ENCODE measurements at places on chromosomes 3 and 15. TPM values are rescaled to one million over a fixed set of nuclear protein-coding genes. Genes with fewer than 3 reads are reported as not detected.

- no peak overlapping the region for H3K4me3 ChIP-seq
- H3K4me1 ChIP-seq: no peaks in the 10 kb centered on the region
- H3K36me3 ChIP-seq: no peaks in the 10 kb centered on the region
- no peak overlapping the region for H3K27ac ChIP-seq
- DNase-seq: no peak
- no peaks in the 10 kb centered on the region for H3K27me3 ChIP-seq
Observed at GRCh38 chr3:169440926-169441325, 222.6 kb downstream of the MECOM start.

DNA sequence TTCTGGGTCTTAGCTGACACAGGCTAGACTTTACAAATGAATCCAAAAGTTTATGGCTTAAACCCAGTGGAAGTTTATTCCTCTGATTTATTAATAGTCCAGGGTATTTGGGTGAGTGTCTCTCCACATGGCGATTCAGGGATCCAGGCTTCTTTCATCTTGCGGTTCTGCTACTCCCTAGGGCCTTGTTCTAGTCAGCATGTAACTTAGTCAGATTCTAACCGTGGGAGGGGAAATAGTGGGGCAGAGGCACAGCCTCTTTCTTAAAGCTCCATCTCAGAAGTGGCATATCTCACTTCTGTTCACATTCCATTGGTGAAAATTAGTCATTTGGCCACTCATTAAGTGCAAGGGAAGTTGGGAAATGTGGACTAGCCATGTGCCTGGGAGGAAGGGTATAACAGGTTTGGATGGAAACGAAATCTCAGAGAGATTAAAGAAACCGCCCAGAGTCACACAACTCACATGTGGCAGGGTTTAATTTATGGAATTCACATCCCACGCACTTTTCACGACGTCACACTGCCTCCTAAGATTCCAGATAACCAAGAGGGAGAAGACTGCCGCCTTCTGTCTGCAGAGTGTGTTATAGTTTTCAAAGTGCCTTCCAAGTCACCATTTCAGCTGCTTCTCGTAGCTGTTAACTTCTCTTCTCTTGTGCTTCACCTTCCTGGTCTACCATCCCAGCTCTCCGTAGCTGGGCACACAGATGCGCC is 11.4 kb upstream of the RASGRF1 start:
- H3K4me1 ChIP-seq: no peaks in the 10 kb centered on the region
- DNase-seq: peak; percentile 11
- H3K4me3 ChIP-seq: no peak overlapping the region
- no peak overlapping the region for H3K27ac ChIP-seq

DNA sequence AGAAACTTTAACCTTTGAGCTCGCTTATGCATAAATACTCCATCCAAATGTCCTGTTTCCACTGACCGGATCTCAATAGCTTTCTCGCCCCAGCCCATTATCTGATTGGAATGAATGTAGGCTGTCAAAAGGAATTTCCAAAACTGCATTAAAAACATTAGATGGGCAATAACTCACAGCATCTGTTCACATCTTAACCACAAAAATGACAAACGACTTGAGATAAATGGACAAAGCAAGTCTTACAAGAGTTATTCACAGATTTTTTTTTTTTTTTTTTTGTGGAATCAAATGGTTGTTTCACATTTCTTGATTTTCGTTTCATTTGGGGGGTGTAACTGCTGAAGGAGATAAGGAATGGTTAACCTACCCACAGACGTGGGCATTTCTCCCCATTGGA is 39.7 kb upstream of the SLC2A2 start:
- no peak overlapping the region for H3K4me3 ChIP-seq
- H3K36me3 ChIP-seq: no peaks in the 10 kb centered on the region
- H3K4me1 ChIP-seq: no peaks in the 10 kb centered on the region
- H3K27me3 ChIP-seq: no peaks in the 10 kb centered on the region

DNA sequence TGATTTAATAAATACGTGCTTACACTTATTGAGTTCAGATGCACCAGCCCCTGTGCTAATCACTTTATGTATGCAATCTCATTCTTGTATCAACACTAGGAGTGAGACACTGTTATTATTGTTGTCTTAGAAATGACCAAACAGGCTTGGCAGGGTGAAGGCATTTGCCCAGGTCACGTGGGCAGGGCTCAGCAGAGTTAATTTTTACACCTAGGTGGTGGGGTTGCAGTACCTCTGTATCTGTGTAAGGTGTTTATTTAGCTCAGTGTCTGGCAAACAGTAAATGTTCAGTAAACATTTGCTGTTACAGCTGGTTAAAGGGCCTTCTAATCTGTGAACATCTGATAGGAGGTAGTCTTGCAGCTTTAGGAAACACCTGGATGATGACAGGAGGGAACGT is 200.0 kb downstream of the CACNA2D3 start:
- H3K36me3 ChIP-seq: no peaks in the 10 kb centered on the region
- DNase-seq: no peak
- no peaks in the 10 kb centered on the region for H3K4me1 ChIP-seq
- H3K4me3 ChIP-seq: no peak overlapping the region
- H3K27me3 ChIP-seq: no peaks in the 10 kb centered on the region
- no peak overlapping the region for H3K27ac ChIP-seq

- no peak for DNase-seq
- no peaks in the 10 kb centered on the region for H3K27me3 ChIP-seq
- H3K4me3 ChIP-seq: no peak overlapping the region
- H3K36me3 ChIP-seq: no peaks in the 10 kb centered on the region
- no peaks in the 10 kb centered on the region for H3K4me1 ChIP-seq
Observed at GRCh38 chr3:50264964-50265485, 3.9 kb upstream of the SEMA3B start.

GRCh38 chr3:111143-112069 is 85.2 kb upstream of the CHL1 start:
- no peaks in the 10 kb centered on the region for H3K27me3 ChIP-seq
- H3K36me3 ChIP-seq: no peaks in the 10 kb centered on the region
- DNase-seq: no peak
- H3K27ac ChIP-seq: no peak overlapping the region

DNA sequence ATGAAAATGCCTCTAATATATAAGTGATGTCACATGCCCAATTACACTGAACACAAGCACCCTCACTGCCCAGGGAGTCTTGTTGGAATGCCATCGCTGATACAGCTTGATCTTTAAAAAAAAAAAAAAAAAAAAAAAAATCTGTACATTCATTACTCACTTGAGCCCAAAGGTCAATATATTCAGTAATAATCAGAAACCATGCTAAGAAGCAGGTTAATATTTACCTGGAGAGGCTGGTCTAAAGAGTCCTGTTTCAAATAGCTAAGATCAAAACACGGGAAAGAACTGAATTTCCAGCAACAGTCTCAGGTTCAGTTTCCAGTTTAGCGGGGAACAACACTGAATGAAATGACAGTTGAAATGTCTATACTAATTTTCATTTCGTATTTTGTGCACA is 109.9 kb downstream of the UACA start:
- no peak overlapping the region for H3K4me3 ChIP-seq
- peaks cover 16% of the 10 kb centered on the region for H3K36me3 ChIP-seq
- no peaks in the 10 kb centered on the region for H3K4me1 ChIP-seq
- no peak for DNase-seq
- H3K27ac ChIP-seq: no peak overlapping the region
- no peaks in the 10 kb centered on the region for H3K27me3 ChIP-seq

GRCh38 chr15:76840830-76841460 is 64.2 kb downstream of the SCAPER start:
- no peaks in the 10 kb centered on the region for H3K4me1 ChIP-seq
- H3K27ac ChIP-seq: no peak overlapping the region
- no peaks in the 10 kb centered on the region for H3K27me3 ChIP-seq
- no peak overlapping the region for H3K4me3 ChIP-seq

DNA sequence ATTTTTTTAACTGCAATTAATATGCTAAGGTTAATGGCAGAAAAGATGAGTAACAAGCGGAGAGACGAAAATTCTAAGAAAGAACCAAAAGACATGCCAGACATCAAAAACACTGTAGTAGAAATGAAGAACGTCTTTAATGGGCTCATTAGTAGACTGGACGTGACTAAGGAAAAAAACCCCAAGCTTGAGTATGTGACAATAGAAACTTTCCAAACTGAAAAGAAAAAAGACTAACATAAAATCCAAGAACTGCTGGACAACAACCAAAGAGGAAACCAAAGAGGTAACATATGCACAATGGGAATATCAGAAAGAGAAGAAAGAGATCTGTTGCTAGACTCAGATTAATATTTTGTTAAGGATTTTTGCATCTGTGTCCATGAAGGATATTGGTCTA is 94.6 kb upstream of the SETMAR start:
- H3K4me3 ChIP-seq: no peak overlapping the region
- no peaks in the 10 kb centered on the region for H3K4me1 ChIP-seq
- no peaks in the 10 kb centered on the region for H3K27me3 ChIP-seq
- no peak for DNase-seq

- no peaks in the 10 kb centered on the region for H3K36me3 ChIP-seq
- DNase-seq: no peak
- no peaks in the 10 kb centered on the region for H3K27me3 ChIP-seq
- H3K4me1 ChIP-seq: peaks cover 10% of the 10 kb centered on the region
Observed at GRCh38 chr3:156611870-156612494, 57.1 kb upstream of the SSR3 start.

DNA sequence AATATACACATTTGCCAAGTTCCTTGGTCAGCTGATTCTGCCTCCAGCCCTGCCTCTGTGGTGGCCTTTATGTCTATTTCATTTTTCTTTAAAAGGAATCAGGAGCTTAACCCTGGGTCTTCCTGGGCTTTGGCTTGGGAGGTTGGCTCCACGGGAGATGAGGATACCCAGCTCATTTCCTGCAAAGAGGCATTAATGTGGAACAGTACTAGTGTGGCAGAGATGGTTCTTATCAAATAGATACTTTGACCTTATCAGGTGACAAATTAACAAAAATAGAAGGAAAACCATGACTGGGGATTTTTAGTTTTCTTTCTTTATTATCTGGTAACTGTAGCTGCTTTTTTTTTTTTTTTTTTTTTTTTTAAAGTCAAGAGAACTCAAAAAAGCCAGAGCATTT is 42.8 kb downstream of the BBS4 start:
- no peak for DNase-seq
- H3K4me1 ChIP-seq: no peaks in the 10 kb centered on the region
- peaks cover 33% of the 10 kb centered on the region for H3K36me3 ChIP-seq
- no peak overlapping the region for H3K4me3 ChIP-seq

- peak overlapping the region; percentile 46 for H3K27ac ChIP-seq
- no peaks in the 10 kb centered on the region for H3K27me3 ChIP-seq
- H3K4me1 ChIP-seq: peaks cover 28% of the 10 kb centered on the region
- no peak for DNase-seq
- H3K36me3 ChIP-seq: no peaks in the 10 kb centered on the region
Observed at GRCh38 chr15:83848315-83849050, 194.6 kb downstream of the ADAMTSL3 start.

GRCh38 chr3:109851854-109852253 is 514.5 kb upstream of the DPPA4 start:
- DNase-seq: no peak
- no peak overlapping the region for H3K4me3 ChIP-seq
- H3K36me3 ChIP-seq: no peaks in the 10 kb centered on the region
- no peaks in the 10 kb centered on the region for H3K27me3 ChIP-seq
- no peak overlapping the region for H3K27ac ChIP-seq

- H3K4me3 ChIP-seq: no peak overlapping the region
- H3K27me3 ChIP-seq: no peaks in the 10 kb centered on the region
- H3K4me1 ChIP-seq: no peaks in the 10 kb centered on the region
- H3K27ac ChIP-seq: no peak overlapping the region
- DNase-seq: no peak
- no peaks in the 10 kb centered on the region for H3K36me3 ChIP-seq
Observed at GRCh38 chr3:134753999-134754742, 40.9 kb upstream of the EPHB1 start.

DNA sequence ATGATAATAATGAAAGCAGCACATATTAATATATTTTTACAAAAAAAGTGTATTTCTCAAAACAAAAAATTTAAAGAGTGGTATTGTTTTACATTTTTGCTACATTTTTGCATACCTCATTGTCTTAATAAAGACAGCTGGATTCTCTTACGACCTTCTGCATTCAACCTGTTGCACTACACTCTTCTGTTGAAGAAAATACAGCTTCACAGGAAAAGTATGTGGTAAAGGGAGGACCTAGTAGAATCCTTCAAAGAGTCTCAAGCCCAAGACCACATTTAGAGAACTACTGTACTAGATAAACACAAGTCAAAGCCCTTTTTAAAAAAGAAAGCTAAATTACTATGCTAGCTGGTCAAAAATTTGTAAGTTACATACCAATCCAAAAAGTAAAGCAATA is 7.9 kb downstream of the ZNF280D start:
- H3K4me1 ChIP-seq: no peaks in the 10 kb centered on the region
- no peak for DNase-seq
- no peak overlapping the region for H3K27ac ChIP-seq

GRCh38 chr15:100261302-100262240 is 80.2 kb downstream of the ADAMTS17 start:
- no peak overlapping the region for H3K4me3 ChIP-seq
- H3K27ac ChIP-seq: no peak overlapping the region
- peak; percentile 38 for DNase-seq

DNA sequence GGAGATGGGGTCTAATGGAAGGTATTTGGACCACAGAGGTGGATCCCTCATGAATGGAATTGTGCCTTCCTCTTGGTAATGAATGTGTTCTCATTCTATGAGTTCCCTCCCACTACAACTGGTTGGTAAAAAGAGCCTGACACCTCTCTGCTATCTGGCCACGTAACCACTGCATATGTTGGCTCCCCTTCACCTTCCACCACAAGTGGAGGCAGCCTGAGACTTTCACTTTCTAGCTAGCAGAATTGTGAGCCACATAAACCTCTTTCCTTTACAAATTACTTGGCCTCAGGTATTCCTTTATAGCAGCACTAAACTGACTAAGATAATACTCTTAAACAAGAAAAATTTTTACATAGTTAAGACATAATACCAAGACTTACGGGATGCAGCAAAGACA is 155.3 kb downstream of the NR1I2 start:
- no peaks in the 10 kb centered on the region for H3K36me3 ChIP-seq
- H3K27ac ChIP-seq: no peak overlapping the region
- DNase-seq: no peak
- H3K4me1 ChIP-seq: no peaks in the 10 kb centered on the region
- no peaks in the 10 kb centered on the region for H3K27me3 ChIP-seq
- H3K4me3 ChIP-seq: no peak overlapping the region

DNA sequence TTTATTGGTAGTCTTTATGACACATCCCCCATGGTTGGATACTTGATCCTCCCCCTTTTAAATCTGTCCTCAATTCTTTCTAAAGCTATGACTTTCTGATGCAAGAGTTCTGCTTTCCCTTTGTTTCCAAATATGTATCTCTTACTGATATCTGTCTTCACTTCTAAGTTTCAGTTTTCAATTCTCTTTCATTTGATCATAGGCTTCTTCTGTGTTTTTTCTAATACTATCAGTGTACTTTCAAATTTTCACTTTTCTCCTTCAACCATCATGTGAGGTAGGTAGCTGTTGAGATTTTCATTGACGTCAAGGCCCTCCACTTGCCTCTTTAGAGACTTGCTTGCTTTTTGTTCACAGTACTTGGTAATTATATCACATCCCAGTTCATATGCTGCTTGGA is 436.5 kb downstream of the CNTN4 start:
- H3K27ac ChIP-seq: no peak overlapping the region
- no peak for DNase-seq
- no peaks in the 10 kb centered on the region for H3K4me1 ChIP-seq

- peaks cover 50% of the 10 kb centered on the region for H3K4me1 ChIP-seq
- H3K4me3 ChIP-seq: no peak overlapping the region
- DNase-seq: no peak
- peaks cover 8% of the 10 kb centered on the region for H3K36me3 ChIP-seq
- peak overlapping the region; percentile 85 for H3K27ac ChIP-seq
- no peaks in the 10 kb centered on the region for H3K27me3 ChIP-seq
Observed at GRCh38 chr3:188232656-188233055, 78.7 kb downstream of the LPP start.

The SI gene
- not detected for total RNA-seq

The STAB1 gene
- 62.6 TPM for total RNA-seq

The ZIC1 gene
- total RNA-seq: 0.04 TPM

The ADIPOQ gene
- total RNA-seq: 19.1 TPM

The NLGN1 gene
- total RNA-seq: 2.4 TPM

The GPR160 gene
- 0.96 TPM for total RNA-seq
